ENCODE measurements at places on chromosomes 11 and 22.

GRCh38 chr11:120334894-120335462, 1.2 kb upstream of the ARHGEF12 start:
- DNase-seq = peak; percentile 58

GRCh38 chr11:126114486-126115126, 51.9 kb upstream of the CDON start:
- DNase-seq = no peak

DNA sequence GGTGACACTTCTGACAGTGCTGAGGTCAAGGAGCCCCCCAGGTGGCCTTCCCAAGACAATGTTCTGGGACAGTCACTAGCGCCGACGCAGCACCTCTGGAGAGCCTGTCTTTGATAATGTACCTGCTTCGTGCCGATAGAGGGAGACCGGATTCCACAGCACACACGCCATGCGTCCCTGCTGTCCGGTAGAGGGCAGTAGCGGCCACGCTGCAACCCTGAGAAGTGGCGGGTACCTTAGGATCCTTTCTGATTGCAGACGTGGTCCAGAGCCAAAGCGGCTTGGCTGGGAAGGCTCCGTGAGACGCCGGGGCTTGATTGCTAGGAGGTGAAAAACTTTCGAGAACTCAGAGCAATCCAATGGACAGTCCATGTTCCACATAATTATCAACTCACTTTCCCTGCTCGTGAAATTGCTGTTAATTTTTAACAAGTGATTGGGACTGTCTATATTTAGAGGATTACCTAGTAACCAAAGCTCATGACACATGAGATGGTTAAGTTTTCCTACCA, 11.4 kb upstream of the BARX2 start:
- peak; percentile 29 for DNase-seq

- DNase-seq = peak; percentile 38
These were observed 2.1 kb upstream of the PHLDB1 start for GRCh38 chr11:118605116-118605867.

GRCh38 chr11:48029681-48030290, 49.4 kb downstream of the PTPRJ start:
- DNase-seq = no peak

GRCh38 chr22:21042978-21043859, 2.5 kb upstream of the LRRC74B start:
- no peak for DNase-seq

- no peak for DNase-seq
These were observed 13.3 kb downstream of the RSPH14 start for GRCh38 chr22:23128269-23129108.

GRCh38 chr22:32751065-32751767, 50.3 kb upstream of the TIMP3 start:
- no peak for DNase-seq

DNA sequence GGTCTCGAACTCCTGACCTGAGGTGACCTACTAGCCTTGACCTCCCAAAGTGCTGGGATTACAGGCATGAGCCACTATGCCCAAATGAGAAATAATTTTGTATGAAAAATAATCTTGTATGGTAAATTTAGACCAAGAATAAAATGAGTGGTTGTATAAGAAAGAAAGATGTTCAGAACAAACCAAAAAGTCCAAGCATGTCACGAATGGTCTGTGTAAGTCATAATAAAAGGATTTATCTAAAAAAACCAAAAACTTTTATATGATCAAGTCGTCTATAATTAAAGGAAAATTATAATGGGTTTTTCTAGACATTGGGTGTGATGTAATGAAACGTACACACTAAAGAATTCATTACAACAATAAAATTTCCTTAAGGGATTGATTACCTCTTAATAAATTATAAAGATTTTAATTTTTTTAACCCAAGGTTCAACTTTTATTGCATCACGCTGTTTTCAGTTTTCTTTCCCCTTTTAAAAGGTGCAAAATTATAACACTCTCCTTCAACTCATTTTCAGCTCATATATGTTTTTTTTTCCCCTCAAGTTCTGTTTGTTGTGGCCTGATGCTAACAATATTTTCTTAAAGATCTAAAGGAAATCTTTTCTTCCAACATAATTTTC, 8.9 kb upstream of the AQP11 start:
- DNase-seq = no peak

DNA sequence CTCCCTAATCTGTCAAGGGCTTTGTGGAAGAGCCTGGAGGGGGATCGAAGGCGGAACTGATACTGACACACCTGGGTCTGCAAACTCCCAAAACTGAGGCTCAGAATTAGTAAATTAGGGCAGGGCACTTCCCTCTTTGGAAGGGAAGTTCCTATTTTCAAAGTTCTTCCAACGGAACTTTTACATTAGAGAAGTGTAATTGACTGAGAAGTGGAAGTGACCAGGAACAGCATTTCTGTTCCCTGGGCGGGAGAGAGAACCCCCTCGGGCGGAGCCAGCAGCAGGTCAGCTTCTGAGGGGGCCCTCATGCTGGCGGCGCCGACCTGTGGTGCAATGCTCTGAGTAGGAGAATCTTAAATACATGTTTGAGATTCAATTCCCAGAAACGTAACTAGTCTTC, 1.1 kb upstream of the CBL start:
- no peak for DNase-seq

- no peak for DNase-seq
These were observed 43.3 kb downstream of the ENDOD1 start for GRCh38 chr11:95132956-95133355.

All from AG04449 (cell line).